Activated T-helper 17 cell treated with anti-CD3 and anti-CD28 coated beads, Interleukin-2, amount 50 U/mL, for 72 hours (primary cell): ENCODE measurements at places on chromosomes 5 and 9.

DNA sequence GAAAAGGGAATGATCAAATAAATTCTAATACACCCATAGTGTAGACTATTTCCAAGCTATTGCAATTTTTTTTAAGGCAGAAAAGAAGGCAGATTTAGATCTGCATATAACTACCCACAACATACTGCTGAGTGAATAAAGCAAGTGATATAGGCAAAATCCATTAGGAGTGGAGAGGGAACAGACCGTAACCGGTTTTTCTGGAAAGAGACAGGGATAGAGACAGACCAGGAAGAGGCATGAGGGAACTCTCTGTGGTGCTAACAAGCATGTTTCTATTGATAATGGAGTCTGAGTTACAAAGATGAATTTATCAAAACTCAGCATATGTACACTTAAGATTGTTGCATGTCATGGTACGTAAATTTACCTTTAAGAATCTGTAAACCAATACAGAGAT lies 14.5 kb downstream of the ZDHHC21 start:
- no peak overlapping the region for H3K27ac ChIP-seq
- no peak for ATAC-seq
- H3K27me3 ChIP-seq = no peaks in the 10 kb centered on the region
- H3K4me1 ChIP-seq = peaks cover 26% of the 10 kb centered on the region

DNA sequence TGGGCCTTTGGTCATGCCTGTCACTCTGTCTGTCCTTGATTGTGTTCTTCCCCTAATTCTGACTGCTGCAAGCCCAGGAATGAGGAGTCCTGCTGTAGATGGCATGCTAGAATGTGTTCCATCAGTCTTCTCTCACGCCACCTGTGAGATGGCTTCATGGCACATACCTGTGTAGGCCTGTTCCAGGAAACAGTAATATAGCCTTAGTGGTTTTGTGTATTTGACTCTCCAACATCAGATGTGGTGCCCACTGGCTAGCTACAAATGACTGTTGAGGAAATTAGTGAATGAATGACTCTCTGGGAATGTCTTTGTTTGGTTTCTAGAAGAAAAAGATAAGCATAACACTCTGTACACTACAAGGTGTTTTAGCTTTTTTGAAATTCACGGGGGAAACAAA lies 367.5 kb downstream of the KDM4C start:
- peaks cover 82% of the 10 kb centered on the region for H3K36me3 ChIP-seq
- H3K27ac ChIP-seq = peak overlapping the region; percentile 1
- H3K27me3 ChIP-seq = no peaks in the 10 kb centered on the region
- H3K4me1 ChIP-seq = peaks cover 4% of the 10 kb centered on the region
- peak; percentile 53 for ATAC-seq

DNA sequence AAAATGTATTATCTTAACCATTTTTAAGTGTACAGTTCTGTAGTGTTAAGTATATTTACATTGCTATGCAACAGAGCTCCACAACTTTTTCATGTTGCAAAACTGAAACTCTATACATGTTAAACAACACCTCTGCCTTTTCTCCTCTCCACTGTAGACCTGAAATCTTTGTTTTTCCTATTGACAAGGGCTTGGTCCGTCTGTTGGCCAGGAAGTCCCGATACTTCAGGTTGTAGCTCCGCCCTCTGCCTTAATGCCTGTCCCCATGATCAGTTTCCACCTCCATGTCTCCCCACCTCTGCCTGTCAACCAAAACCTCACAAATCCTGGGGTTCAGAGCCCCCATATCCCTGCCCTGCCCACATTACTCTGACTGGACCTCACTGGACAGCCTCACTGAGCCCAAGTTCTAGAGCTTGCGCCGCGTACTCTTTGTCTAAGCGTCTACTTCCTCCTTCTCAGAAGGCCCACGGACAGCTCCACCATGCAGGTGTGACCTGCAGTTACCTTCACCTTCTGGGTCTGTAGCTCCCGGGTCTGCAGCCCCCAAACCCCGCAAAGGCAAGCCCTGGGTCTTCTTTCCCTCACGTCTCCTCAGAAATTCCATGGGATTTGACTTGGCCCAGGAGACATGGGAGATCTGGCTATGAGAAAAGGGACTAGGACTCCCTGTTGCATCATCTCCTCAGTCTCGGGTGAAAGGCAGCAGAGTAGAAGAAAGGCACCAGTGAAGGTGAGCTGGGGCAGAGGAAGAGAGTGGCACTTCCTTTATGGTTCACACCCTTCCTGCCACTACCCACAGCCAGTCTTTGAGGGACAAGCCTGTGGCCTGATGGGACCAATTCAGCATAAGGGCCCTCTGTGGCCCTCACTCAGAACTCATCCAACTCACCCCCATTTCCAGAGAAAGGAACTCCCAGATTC lies 8.0 kb downstream of the GLIPR2 start:
- peaks cover 72% of the 10 kb centered on the region for H3K4me1 ChIP-seq
- H3K27ac ChIP-seq = peak overlapping the region; percentile 91
- peak; percentile 34 for ATAC-seq

DNA sequence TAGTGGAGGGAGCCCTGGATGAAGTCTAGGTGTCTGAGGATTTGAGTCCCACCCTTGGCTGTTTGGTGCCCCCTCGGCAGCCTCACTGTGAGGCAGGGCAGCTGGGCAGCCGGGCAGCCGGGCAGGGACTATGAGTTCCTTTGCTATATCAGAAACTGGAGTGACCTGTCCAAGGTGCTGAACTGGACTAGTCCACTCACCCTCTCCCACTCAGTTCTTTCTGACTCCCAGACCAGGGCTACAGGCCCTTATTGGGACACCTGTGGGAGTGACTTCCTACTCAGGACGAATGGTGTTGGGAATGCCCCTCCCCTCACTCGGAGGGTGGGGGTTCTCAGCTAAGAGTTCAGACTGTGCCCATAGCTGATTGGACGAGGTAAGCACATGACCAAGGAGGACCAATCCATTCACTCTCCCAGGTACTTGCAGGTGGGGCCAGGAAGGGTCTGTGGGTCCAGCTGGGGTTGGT lies 34.1 kb upstream of the RAPGEF1 start:
- H3K27ac ChIP-seq = no peak overlapping the region
- no peaks in the 10 kb centered on the region for H3K4me1 ChIP-seq
- no peak for ATAC-seq
- no peak overlapping the region for H3K4me3 ChIP-seq
- H3K27me3 ChIP-seq = peaks cover 10% of the 10 kb centered on the region
- H3K36me3 ChIP-seq = no peaks in the 10 kb centered on the region

DNA sequence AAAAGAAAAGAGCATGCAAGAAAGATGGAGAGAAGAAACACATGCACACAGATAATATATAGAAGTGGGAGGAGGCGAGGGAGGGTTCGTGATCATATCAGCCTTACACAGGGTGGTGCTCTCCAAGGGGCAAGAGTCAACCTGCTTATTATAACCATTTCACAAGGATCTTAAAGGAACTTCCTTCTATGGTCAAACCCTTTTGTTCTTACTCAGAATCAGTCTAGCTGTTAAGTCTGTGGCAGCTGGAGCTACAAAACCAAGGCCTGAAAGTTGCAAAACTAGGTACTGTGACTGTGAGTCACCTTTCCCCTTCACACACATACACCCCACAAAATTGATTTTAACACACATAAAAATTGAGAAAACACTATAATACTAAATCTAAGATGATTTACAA lies 18.5 kb upstream of the ERMP1 start:
- ATAC-seq = peak; percentile 90
- H3K27me3 ChIP-seq = no peaks in the 10 kb centered on the region
- H3K27ac ChIP-seq = peak overlapping the region; percentile 62

- no peaks in the 10 kb centered on the region for H3K36me3 ChIP-seq
- no peak for ATAC-seq
These were observed 17.0 kb upstream of the FIBCD1 start for GRCh38 chr9:130955947-130956621.

DNA sequence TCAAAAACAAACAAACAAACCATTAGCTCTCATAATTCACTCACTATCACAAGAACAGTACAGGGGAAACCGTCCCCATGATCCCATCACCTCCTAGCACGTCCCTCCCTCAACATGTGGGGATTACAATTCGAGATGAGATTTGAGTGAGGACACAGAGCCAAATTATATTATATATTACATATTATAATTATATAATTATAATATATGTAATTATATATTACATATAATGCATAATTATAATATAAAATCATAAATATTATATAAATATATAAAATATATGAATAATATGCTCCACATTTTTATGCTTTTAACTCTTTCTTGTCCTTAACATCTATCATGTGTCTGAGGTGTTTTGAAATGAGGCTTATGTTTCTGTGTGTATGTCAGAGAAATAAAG lies 3.4 kb upstream of the C9 start:
- H3K36me3 ChIP-seq = no peaks in the 10 kb centered on the region
- H3K27me3 ChIP-seq = peaks cover 7% of the 10 kb centered on the region
- ATAC-seq = no peak

DNA sequence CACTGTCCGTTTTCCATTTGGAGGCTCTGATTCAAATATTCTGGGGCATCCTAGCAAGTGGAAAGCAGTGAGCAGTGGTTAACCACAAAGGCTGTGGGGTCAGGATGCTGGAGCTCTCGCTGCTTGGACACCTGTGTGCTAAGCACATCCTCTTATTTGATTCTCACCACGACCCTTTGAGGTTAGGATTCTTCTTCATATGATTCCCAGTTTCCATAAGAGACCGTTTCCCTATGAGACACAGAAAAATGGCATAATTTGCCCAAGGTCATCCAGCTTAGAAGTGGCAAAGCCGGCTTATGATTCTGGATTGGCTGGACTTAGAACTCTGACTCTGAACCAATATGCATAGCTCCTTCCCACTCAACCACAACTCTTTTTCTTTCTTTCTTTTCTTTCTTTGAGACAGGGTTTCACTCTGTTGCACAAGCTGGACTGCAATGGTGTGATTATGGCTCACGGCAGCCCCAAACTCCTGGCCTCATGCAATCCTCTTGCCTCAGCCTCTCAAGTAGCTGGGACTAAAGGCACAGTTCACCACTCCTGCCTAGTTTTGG lies 207.7 kb downstream of the TTLL11 start:
- peaks cover 3% of the 10 kb centered on the region for H3K27me3 ChIP-seq
- no peak overlapping the region for H3K4me3 ChIP-seq
- H3K4me1 ChIP-seq = peaks cover 3% of the 10 kb centered on the region
- no peaks in the 10 kb centered on the region for H3K36me3 ChIP-seq
